ENCODE measurements at places on chromosomes 3 and 15. TPM values are rescaled to one million over a fixed set of nuclear protein-coding genes. Genes with fewer than 3 reads are reported as not detected.

- DNase-seq = no peak
Observed at GRCh38 chr15:71051539-71051938, 63.7 kb upstream of the THSD4 start.

CLPX gene
- total RNA-seq = 47.5 TPM

DNA sequence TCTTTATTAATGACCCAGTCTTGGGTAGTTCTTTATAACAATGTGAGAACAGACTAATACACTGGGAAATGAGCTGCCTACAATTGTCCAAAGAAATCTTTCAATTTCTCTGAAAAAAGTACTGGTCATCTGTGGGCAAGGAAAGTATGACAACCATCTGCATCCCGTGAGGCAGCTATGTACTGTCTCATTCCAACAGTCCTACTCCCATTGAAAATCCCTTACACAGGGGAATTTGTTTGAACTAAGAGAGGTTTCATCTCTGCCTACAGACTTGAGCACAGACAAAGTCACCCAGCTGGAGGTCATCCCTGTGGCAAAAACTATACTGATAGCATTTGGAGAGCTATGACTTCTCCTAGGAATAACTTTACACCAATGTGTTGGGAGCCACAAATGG, 27.1 kb downstream of the SHC4 start:
- no peak for DNase-seq

GRCh38 chr3:177089110-177089509, 108.2 kb downstream of the TBL1XR1 start:
- DNase-seq = no peak

YEATS2 gene
- total RNA-seq = 26.6 TPM

HCLS1 gene
- total RNA-seq = 144 TPM

DNA sequence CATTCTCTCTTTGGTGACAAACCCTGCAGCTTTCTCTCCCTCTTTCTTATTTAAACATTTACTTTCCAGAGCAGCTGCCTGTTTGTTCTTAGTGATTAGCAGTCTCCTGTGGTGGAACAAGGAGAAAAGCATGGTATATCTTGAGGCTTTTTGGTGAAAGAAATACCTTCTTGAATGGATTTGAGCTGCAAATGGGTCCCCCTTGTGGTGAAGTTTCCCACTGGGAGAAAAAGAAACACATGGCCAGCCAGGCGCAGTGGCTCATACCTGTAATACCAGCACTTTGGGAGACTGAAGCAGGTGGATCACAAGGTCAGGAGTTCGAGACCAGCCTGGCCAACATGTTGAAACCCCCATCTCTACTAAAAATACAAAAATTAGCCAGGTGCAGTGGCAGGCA, 48.3 kb upstream of the ACP3 start:
- DNase-seq = no peak

- DNase-seq = no peak
Observed at GRCh38 chr3:17579289-17580031, 163.0 kb downstream of the TBC1D5 start.

DNA sequence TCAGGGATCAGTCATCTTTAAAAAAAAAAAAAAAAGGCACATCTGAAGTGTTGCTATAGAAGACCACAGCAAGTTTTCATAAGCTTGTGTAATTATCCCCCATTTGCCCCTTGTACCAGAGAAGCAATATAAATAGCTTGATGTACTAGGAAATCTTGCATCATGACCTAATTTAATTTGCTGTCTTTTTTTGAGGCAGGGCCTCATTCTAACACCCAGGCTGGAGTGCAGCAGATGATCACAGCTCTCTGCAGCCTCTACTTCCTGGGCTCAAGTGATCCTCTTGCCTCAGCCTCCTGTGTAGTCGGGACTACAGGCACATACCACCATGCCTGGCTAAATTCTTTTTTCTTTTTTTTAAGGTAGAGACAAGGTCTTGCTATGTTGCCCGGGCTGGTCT, 88.7 kb downstream of the ARIH1 start:
- DNase-seq = no peak

GRCh38 chr3:105353485-105354161, 13.1 kb upstream of the ALCAM start:
- no peak for DNase-seq

GDPGP1 gene
- 7.5 TPM for total RNA-seq

DNA sequence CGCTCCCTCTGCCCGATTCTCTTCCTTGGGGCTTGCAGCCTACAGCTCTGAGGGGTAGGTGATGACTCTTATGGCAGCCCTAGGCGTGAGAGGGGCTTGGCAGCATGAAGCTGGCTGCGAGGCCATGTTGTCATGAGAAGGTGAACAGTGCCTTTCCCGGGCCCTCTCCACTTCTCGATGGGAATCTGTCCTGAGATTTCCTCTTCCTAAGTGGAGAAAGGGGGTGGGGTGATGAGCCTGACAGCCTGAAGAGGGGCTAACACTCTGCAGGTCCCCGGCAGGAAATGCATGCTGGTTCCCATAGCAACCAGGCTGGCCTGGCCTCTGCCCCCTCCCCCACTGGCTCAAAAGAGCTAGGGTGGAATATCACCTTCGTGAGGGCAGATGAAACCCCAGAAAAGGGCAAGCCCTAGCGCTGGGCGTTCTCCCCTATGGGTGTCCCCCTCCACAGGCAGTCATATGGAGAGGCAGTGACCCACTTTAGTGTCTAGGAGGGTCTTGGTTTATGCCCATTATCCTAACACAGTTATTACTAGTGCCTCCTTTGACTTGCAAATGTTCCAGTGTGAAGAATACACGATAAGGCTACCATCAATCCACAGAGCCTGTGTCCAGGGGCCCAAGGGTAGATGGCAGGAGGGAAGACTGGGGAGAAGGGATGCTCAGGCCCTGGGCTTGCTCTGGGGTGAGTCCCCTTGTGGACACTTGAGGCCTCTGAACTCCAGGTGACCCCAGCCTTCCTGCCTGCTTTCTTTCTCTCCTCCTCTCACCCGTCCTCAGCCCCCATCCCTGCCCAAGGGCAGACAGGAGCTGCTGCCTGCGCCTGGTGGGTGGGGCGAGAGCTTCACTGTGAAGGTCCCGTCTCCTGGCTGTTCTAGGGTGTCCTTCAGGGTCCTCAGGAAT, 13.2 kb downstream of the EPHB3 start:
- no peak for DNase-seq

- no peak for DNase-seq
Observed at GRCh38 chr3:169146866-169147237, 516.7 kb downstream of the MECOM start.

GRCh38 chr3:49198611-49199230, 27.3 kb downstream of the KLHDC8B start:
- no peak for DNase-seq

ZNF385D gene
- total RNA-seq = 4.3 TPM

C3orf22 gene
- total RNA-seq = not detected

DNA sequence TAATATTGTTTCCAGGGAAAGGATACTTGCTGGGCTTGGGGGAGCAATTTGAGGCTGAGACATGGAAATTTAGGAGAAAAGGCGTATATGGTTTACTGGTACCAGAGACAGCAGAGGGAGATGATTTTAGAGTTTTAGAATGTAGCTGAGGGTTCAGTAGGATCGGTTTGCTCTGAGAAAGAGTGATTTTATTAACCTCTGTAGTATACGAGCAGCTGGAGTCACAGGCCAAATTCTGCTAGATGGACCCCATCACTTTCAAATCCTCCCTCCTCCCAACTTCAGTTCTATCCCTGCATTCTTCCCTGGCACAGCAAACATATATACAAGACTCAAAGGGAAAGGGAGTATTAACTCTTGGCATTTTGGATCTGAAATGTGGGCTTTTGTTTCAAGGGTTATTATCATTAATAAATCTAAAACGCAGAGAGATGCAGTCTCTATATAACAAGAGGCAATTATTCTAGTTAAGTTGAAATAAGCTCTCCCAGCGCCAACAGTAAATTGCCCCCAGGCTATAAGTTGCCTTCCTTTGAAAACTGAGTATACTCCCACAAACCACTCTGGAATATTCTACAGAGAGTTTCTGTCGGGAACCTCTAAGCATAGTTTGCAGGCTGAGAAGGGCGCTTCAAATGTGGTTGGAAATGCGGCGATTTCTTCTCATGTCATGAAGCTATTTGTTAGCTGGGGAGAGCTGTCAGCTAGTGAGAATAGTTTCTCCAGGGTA, 5.4 kb downstream of the CRABP1 start:
- no peak for DNase-seq

GRCh38 chr3:108475220-108475782, 35.1 kb downstream of the MYH15 start:
- DNase-seq = no peak

GRCh38 chr3:127369356-127369935, 81.6 kb upstream of the PRR20G start:
- no peak for DNase-seq

- no peak for DNase-seq
Observed at GRCh38 chr3:72604328-72604727, 243.9 kb downstream of the SHQ1 start.

AMT gene
- 3.6 TPM for total RNA-seq

OCA2 gene
- total RNA-seq = 0.59 TPM

DNA sequence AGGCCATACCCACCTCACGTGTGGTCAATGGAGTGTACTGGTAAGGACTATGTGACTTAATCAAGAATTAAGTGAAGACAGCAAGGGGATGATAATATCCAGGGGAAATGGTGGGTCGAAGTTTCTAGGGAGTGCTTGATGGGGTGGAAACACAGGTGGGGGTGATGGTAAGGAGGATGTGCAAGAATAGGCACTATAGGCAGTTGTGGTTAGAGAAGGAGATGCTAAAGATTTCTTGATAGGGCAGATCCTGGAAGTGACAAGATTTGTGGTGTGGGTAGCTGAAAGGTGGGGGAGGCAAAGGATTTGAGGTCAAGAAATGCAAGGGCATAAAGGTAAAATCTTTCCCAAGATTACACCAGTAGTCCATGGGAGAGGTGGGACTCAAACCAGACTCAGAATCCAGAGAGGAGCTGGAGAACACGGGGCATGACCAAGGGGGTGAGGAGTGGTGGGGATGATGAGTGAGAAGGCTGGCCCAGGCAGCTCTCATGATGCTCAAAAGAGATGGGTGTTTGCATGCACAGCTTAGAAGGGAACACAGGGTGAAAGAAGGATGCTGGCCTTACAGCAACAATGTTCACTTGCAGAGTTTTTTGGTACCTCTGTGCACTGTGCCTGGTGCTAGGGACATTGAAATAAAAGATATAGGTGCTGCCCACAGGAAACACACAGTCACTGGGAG, 78.4 kb downstream of the CCR1 start:
- DNase-seq = no peak

RYR3 gene
- total RNA-seq = 2.6 TPM

DNA sequence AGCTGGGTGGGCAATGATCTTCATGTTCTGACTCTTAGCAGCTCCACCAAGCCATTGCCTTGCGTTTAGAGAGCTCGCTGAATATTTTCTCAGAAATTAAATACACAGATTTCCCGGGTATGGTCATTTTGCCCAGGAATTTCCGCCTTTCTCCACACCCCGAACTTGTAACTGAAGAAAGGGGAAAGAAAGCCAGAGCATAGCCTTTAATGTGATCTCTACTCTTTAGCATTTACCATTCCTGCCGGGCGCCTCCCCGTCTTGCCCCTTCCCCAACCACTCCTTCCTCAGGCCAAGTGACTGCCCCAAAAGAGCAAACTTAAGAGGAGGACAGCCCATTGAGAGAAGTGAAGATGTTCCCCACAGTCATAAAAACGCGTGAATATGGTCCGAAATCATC, 53.1 kb downstream of the LMCD1 start:
- no peak for DNase-seq

DNA sequence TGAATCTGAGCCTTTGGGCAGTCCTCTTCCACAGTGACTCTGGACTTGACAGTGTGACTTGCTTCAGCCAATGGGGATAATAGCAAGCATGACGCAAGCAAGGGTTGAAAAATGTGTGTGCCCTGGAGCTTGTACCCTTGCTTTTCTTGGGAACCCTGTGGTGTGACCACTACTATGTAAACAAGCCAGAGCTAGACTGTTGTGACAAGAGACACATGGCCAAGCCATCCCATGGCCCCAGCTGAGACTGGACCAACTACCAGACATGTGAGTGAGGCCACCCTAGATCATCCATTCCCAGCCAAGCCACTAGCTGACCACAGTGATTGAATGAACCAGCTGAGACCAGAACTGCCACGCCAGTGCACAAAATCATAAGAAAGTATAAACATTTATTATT, 11.8 kb downstream of the MYO1E start:
- DNase-seq = no peak

NOX5 gene
- total RNA-seq = 2.6 TPM

DNA sequence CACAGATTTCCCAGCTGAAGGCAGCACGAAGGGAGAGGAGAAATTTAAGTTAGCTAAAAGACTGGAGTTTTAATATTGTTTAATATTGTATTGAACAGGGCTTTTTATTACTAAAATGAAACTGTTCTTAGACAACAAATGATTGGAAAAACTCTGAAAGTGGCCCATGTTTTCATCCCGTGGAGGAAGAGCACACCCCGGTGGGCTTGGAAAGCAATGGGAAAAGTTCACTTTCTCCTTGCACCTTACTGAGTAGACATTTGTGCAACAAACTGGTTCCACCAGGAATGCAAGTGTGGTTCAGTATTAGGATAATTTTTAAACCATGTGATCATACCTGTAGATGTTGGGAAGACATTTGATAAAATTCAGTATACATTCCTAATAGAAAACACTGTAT, 8.2 kb upstream of the ESYT3 start:
- DNase-seq = no peak

DNAJB11 gene
- 41.6 TPM for total RNA-seq

VPS13C gene
- 94.4 TPM for total RNA-seq

DNA sequence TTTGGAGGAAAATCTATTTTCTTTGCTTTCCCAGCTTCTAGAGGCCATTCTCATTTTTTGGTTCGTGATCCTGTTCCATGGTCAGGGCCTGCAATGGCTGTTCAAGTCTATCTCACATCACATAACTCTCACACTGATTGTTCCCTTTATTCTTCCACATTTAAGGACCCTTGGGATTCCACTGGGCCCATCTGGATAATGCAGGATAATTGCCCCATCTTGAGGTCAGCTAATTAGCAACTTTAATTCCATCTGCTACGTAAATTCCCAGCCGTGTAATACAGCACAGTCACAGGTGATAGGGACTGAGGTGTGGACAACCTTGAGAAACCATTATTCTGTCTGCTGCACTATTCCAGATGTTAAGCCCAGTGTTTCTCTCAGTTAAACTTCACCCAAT, 311.6 kb upstream of the CNTN4 start:
- DNase-seq = no peak

CDHR4 gene
- not detected for total RNA-seq

DNA sequence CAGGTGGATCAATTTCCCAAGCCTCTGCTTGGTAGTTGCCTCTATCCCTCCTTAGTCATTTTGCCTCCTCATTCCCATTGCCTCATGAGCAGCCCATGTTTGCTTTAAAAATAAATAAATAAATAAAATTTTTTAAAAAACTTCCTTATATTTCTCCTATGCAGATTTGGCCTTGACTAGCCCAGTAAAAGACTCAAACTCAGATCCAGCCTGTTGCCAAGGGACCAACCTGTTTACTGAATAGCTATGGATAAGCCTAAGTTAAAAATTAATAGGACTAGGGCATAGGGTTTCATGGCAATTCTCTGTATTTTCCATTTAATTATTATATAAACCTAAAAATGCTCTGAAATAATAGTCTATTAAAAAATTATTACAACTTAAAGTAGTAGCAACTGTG, 384.4 kb downstream of the RSL24D1 start:
- DNase-seq = no peak

All from breast epithelium (tissue), 4 donors.